ENCODE measurements at places on chromosomes 2 and 18.

DNA sequence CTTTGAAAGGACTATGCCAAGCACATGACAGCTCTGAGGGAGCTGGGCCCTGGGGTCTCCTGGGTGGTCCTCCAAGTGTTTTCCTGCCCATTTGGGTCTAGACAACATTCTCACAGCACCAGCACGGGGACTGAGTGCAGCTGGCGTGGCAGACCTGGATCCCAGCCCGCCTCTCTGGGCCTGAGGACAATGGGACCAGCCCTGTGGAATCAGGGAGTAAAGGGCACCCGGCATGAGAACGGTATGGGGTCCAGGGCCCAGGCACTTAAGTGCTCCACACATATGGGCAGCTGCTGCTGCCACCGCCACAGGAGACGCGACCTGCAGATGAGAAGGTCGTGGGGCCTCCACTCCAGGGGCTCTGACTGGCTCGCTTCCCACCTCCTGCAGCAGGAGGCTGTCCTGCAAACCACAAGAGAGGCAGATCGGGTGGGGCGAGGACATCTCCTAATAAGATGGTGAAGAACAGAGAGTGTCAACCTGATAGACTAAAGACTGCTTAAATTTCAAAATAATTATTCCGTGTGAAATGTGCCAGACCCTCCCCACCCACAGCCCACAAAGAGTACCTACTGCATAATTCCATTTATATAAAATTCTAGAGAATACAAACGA lies 46.3 kb downstream of the FAM178B start:
- DNase-seq: no peak

GRCh38 chr2:158243392-158243791 lies 141.7 kb downstream of the UPP2 start:
- no peak for DNase-seq

DNA sequence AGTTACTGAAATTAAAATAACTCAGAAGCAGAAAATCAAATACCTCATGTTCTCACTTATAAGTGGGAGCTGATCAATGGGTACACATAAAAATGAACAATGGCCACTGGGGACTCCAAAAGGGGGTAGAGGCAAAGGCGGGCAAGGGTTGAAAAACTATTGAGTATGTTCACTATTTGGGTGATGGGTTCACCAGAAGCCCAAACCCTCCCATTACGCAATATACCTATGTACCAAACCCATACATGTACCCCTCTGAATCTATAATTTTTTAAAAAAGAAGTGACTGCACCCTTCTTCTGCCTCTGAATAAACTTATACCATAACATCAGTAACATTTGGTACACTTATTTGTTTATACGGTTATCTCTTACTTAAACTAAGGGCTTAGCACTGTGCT lies 119.4 kb downstream of the ZRANB3 start:
- no peak for DNase-seq

- DNase-seq: no peak
Observed at GRCh38 chr2:190640117-190640516, 8.8 kb upstream of the NAB1 start.

- DNase-seq: no peak
Observed at GRCh38 chr2:75002007-75002406, 43.6 kb downstream of the POLE4 start.

- no peak for DNase-seq
Observed at GRCh38 chr2:235300368-235301201, 193.3 kb upstream of the AGAP1 start.

- no peak for DNase-seq
Observed at GRCh38 chr18:63146828-63147409, 172.7 kb downstream of the BCL2 start.

GRCh38 chr2:20372896-20373640 lies 22.4 kb upstream of the PUM2 start:
- no peak for DNase-seq

GRCh38 chr2:36246320-36246990 lies 109.1 kb upstream of the CRIM1 start:
- DNase-seq: no peak

DNA sequence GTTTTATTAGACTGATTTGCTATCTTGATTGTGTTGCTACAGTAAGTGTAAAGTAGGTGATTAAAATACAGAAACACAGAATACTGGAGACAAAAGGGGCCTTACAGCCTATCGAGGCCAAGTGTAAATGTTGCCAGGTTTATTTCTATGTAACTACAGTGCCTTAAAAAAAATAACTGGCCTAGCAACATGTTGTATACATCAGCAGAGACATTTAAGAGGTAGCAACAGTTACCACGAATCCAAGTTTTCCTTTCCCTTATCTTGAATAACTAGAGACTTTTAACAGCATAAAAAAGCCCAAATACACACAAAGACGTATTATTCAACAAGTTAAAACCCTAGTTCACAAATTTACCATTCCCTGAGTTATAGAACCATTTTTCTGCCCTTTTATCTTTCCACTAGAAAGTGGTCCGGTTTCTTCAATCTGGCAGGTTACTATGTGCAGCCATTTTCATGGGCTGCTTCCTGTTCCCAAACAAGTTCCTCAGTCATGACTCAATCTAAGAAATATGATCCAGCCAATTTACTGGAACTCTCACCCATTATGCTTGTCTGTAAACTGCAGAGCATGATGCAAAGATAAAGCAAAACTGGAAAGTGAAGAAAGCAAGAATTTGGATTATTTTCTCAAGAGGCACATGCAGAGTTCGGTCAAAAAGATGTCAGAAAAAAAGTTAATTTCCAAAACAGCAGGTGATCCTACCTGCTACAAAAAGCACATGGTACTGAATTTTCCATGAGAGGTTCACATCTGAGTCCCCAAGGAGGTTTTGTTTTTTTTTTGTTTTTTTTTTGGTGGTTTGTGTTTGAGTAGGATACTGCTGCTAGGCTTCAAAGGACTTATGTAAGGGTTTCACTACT lies 22.2 kb downstream of the NFE2L2 start:
- DNase-seq: no peak

DNA sequence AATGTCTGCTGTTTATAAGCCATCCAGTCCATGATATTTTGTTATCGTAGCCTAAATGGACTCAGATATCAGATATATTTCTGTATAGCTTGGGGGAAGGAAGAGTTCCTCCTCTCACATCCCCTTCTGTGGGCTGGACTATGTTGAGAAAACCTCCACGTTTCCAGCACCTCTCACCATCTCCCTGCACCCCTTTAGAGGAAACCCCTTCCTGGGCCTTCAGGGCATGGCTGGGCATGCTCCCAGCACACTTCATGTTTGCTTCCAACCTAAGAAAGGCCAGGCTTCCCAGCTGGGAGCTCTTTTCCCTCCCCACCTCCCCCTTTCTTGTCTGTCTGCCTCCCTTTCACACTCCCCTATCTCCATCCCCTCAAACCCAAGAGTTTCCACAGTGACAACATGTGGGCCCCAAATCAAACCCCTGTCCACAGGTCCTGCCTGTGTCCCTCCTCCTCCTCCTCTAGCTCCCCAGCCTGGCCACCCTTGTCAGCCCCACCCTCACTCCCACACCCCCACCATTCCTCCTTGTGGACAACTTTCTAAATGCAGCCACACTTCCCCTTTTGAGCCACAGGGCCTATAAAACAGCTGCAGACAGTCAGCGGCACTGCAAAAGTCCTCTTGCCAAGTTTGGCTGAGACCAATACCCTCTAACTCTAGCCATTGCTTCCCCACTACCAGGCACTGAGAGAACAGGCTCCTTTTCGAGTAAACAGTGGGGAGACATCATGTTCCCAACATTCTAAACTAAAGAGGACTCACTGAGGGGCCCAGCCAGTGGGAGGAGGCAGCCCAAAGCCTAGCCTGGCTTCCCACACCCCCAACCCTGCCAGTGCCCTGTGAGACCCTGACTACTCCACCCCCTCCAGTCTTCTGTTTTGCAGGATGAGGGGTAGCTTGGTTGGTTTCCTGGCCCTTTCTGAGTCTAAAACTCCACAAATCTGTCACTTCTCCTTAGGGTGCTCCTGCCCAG lies 120.5 kb downstream of the ZFP36L2 start:
- DNase-seq: no peak

DNA sequence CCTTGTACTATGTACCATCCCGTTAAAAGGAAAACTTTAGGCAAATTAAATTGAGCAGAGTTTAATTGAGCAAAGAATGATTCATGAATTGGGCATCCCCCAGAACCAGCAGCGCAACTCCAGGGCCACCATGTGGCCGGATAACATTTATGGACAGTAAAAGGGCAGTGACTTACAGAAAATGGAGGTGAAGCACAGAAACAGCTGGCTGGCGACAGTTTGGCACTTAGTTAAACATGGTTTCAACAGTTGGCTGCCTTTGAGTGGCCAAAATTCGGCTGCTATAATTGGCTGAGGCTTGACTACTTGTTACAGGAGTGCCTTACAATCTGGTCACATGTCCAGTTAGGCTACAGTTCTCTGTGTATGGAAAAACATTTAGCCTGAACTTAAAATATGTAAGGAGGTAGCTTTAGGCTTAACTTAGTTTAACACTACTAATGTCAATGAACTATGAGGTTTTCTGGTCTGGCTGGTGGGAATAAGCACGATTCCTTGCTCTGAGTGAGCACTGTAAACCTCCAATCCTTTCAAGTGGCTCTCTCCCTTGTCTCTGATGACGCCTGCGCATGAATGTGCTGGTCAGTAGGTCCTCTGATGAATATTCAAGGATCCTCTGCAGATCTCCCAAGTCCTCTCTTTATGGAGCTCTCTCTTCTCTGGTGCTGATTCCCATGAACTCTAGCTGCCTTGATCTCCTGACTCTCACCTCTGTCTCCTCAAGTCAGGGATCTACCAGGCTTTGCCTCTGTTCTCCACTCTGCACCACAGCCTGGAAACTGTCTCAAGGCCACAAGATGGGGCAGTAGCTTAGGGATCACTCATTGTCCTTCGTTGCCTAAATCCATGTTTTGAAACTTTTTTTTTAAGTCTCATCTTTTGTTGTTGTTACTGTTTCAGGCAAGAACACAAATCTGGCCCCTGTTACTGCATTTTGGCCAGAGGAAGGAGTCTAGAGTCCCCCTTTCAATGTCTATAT lies 24.4 kb upstream of the RAB31 start:
- no peak for DNase-seq

DNA sequence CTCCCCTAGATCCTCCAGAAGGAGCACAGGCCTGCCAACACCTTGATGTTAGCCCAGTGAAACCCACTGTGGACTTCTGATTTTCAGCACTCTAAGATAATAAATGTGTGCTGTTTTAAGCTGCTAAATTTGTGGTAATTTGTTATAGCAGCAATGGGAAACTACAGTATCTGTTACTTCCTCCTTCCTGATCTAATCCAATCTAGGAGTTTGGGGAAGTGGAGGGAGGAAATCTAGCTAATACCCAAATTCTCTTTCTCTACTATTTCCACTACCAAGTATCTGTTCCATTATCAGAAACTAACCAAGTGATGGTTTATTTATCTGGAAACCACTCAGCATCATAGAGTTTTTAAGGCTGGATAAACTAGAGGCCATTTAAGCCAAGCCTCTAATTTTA lies 64.9 kb downstream of the AFF3 start:
- DNase-seq: no peak

DNA sequence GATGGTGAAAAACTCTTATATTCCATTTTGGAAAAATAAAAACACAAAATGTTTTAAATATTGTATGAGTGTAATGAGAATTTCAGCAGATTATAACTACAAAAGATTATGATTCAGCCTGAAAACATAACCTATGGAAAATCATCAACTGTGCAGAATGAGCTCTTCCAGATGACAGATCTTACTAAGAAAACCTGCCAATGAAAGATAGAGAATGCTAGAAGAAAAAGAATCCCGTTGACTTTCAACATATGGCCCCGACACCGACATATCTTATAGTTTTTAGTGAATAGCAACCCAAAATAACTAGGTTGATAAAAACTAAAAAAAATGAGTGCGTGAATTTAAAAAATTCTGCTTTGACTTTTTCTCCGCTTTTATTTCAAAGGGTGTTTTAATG lies 178.0 kb downstream of the BABAM2 start:
- no peak for DNase-seq

DNA sequence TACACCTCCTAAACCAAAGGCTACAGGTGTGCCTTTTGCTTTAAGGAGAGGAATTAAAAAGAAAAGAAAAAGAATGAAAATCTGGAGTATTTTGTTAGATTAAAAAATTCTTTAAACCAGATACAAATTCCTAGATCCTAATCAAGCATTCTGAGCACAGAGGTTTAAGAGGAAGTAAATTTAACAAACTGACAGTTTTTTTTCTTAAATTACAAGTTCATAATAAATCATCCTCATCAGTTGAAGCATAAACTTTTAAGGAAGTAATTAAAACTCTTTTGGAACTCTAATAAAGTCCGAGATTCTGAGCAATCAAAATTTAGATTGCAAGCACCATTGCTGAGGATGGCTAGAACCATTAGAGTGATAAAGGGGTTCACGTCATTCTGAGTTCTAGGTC lies 75.1 kb downstream of the POLE4 start:
- DNase-seq: no peak

DNA sequence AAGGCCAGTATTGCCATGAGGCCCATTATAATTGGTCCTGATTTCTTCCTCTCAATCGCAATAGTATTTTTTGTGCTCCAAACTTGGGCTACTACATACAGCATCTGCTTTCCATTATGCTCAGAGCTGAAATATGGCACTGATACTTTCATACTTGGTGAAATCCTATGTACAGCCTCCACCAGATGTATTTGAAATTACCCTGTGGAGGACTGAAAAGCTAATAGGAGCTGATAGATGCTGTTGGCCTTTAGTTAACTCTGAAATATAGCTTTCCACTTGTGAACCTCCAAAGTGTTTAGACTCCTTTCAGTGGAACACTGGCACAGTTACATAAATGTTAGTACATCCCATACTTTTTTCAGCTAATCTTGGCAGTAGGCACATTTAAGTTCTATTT lies 205.7 kb downstream of the NEDD4L start:
- no peak for DNase-seq

- DNase-seq: no peak
Observed at GRCh38 chr2:226665306-226665831, 134.3 kb downstream of the IRS1 start.

DNA sequence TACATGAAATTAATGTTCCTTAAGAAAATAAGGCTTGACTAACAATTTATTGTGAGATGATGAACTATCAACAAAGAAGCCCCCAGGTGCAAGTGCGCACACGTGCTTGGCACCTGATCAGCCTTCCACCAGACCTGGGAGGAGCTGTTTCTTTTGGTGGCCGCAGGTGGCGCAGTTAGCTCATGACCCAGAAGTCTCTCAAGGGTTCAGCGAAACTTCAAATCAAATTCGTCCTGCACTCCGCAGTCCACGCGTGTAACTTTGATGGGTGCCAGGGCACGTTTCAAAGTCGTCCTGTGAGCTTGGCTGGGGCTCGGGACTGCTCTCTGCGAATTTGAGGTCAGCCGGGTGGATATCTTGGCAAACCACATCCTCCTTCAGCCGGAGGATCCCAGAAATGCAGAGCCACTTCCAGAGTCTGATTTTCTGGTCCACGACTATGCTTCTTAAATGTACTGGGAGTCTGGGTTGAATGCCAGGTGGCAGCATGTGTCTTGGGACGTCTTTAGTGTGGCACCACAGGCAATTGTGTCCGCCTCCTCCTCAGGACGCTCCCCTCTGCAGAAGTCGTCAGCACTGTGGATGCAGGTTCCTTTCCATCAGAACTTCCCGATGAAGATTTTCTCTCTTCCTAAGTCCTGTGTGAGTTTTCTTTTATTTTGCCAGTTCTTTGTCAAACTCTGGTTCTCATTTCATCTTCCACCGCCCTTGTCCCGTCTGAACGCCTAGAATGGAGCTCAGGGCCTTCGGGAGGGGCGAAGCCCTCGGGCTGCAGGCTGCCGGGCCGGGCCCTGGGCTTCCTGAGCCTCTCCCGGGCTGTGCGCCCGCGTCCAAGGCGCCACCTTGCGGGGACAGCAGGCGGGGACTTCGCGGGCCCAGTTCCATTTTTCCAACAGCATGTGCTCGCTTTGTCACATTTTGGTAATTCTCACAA lies 61.3 kb upstream of the RAPGEF4 start:
- no peak for DNase-seq
